Renal pelvis (tissue), 12 donors: ENCODE measurements at places on chromosomes 11 and 22.

DNA sequence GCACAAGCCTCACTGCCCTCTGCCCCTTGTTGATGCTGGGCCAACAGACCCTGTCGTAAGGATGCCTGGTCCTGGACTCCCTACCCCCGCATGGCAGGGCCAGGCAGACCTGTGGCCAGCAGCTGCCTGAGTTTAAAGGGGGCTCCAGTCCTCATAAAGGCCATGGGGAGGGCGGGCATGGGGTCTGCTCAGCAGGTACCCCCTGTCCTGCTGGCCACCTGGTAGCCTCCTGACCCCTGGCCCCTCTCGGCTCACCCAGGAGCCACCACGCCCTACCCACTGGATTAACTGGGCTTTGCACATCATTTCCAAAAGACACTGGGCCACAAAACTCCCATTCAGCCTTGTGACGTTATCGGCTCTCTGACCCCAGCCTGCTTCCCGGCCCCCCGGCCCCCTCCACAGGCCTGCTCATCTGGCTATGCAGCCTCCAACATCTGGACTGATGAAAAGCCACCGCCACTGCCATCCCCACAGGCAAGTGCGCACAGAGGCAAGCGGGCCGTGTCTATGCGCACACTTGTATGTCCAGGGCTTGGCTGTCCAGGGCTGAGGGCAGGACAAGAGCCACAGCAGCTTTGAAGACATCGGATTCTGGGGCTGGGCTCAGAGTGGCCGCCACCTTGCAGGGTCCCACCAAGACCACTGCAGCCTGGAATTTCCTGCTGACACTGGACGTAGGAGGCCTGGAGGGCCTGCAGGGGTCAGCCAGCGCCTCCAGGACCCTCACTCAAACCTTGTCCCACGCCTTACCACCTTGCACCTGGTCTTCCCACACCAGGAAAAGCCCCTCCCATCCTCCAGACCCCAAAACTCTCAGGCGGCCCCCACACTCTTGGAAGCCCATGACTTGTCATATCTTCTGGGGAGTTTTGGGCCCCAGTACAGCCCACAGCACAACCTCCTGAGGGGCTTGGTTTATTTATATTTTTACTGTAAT lies 48.7 kb downstream of the IGF2 start:
- no peak for DNase-seq

DNA sequence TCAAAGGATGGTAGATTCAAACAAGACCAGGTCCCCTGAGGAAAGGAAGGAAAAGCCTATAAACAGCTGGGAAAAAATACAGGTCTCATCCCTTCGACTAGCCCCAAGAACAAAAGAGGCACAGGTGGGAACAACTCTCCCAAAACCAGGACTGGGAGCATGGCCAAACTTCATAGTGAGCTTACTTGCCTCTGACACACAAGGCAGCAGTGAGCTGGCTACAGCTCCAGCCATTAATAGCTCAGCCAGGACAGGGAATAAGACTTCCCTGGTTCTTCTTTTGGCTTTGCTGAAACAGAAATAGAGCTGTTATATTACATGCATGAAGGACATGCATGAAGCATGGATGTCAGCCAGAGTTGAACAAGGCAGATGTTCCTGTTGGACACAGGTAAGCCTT lies at the start of gene OR10A2:
OR10A2 (plus strand) TSS at position 97 of the 400 bp plus-strand sequence. CDS start 6,698 bp downstream, outside the sequence.
- DNase-seq: no peak

GRCh38 chr11:115453693-115454490 lies 50.3 kb downstream of the CADM1 start:
- DNase-seq: no peak

DNA sequence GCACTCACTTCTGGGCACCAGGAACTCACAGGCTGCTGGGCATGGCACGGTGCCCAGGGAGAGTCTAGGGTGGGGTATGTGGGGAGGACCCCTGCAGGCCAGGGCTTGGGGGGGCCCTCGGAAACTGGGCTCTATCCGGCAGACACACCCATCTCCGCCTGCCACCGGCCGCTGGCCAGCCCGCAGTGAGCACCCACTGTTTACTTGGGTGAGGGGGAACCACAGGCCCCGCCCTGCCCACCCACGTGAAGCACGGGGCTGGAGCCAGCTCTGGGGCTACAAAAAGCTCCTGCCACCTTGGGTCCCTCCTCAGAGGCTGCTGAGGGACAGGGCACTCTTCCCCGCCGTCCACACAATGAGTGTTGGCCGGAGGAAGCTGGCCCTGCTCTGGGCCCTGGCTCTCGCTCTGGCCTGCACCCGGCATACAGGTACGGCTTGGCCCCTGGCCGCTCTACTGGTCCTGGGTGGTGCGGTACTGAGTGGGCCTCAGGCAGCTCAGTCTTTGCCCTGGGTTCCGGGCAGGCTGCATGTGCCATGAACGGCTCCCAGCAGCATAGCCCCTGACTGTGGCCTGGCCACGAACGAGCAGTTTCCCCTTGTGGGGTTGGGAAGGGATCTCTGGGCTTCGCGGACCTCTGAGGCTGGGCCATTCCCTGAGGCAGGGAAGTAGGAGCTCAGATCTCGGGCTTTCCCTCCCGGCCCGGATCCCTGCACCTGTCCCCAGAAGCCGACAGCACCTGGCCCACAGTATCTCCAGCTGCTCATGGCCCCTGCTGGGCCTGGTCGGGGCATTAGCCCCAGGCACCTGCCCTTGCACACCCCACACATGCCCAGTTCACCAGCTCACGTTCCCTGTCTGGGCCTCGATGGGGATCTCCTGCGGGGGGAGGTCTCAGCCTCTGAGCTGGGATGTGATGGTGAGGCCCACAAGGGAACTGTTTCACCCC lies at the start of gene MUC5AC:
MUC5AC (plus strand) TSS at position 309 of the 947 bp plus-strand sequence; CDS start at position 356, 47 bp downstream.
- no peak for DNase-seq

DNA sequence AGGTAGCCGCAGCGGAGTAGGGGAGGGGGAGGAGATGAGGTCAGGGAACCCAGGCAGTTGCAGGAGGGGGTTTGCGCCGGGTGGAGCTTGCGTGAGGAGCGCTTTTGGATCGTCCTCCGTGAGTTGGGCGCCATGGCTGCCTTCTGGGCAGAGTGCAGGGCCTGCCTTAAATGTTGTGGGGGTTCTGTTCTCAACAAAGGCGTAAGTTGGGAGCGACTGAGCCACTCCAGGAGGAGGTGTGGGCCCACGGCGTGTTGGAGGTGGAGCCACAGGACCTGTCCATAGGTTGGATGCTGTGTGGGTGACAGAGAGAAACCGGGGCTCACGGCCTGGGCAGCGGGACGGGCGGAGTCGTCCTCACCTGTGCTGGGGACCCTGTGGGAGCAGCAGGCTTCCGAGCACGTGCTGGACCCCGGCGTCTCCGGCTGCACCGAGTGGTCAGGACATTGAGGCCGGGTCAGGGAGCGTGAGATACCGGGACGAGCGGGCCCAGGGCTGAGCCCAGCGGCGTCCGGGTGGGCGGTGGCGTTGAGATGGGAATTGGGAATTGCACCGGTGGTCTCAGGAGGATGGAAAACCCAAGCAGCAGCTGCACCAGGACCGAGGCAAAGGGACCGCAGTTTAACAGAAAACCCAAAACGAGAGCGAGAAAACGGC lies 977 bp upstream of the PGGHG start:
- DNase-seq: no peak
